H7 (cell line): ENCODE measurements at places on chromosomes 7 and 10. TPM values are rescaled to one million over a fixed set of nuclear protein-coding genes. Genes with fewer than 3 reads are reported as not detected.

- DNase-seq = no peak
These were observed 398.6 kb downstream of the GPAM start for GRCh38 chr10:111784946-111785465.

DNA sequence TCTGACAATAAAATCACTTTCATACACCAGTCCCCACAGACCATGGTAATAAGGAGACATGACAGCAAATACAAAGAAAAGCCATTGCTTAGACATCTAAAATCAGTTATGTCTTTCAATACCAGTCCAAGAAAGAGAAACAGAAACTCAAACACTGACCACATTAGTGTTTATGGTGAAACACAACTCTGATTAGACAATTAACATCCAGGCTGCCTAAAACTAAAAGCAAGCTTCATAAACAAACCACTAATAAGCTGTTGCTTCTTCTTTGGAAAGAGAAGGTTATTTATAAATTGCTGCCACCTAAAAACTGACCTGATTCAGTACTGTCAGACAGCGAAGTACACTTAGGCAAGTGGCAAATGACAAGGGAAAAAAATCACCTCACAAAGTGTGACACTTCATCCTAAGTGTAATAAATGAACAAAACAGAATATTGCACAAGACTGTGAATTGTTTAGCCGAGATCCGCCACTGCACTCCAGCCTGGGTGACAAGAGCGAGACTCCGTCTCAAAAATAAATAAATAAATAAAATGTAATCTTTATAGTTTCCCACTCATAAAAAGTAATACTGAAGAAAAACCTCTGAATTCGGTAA is 277.4 kb downstream of the PARD3 start:
- DNase-seq = no peak

DNA sequence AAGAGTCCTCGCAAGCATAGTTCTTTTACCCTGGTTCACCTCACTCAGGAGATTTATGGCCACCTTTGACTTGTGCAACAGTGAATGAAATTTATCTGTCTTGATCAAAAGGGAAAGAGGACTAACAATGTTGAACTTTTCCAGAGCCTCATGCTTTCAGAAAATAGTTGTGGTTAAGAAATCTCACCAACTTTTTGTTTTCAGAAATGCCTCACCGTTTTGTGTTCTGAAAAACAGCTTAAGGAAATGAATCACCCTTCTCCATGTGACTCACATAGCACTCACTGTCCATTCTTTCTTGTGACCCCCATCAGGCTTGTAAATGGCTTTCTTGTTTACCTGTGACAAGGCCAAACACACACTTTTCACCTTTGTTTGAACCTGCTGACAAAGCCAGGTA is 148.6 kb upstream of the FAM3C start:
- DNase-seq = no peak

- DNase-seq = no peak
These were observed 10.2 kb upstream of the ADO start for GRCh38 chr10:62794306-62794705.

DNA sequence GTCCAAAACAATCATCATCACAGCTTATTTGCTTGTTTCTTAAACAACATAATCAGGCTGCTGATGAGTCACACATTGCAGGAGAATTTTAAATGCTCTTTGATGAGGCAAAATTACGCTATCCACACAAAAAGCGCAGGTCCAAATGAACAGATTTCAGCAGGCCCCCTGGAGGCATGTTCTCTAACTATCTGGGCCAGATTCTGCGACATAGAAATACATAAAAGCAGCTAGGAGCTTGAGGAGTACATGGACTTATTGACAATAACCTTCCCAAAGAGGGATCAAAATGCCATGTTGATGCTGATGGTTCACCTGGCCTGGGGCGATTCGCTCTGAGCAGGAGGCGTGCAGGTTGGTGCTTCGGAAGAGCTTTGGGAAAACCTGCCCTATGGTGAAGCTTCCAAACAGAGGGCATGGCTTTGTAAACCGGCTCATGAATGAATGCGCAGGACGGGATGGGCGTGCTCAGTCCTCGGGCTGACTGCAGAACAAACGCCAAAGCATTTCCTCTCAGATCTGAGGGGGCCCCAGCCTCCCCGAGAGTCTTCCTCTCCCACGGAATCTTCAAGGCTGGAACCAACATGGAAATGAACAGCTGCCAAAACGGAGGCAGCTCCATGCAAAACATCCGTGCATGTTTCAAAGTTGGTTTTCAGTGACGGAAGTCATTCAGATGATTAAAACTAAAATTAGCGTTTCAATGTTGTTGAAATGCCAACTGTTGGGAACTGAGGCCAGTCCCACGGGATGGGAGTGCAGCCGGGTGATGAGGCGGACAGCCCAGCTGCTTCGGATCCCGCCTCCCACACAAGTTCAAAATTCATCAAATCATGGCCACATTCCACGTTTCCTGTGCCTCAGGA is 179.6 kb downstream of the TCERG1L start:
- DNase-seq = no peak

DNA sequence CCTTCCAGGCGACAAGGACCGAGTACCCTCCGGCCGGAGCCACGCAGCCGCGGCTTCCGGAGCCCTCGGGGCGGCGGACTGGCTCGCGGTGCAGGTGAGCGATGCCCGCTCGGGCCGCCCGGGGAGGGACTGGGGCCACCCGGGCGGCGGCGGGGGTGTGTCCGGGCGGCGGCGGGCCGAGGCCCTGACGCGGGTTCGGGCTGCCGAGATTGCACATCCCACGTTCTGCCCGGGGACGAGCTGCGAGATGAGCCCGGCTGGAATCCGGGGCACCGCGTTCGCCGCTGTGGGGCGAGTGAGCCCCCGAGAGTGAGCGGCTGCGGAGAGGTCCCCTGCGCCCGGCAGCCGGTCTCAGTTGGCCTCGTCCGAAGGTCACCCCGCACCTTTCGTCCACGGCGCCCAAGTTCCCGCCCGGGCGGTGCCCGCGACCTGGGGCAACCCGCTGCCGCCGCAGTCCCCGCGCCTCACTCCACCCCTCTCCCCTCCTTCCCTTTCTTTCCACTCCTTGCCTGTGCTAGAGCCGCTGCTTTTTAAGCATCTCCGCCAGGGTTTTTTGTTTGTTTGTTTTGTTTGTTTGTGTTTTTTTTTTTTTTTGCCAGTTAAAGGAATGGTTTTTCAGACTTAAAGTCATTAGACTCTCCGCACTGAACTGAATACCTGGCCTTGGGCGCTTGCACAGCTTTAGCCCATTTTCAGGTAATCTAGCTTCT is 515 bp downstream of the RALA start:
- DNase-seq = peak; percentile 76

- no peak for DNase-seq
These were observed 2.7 kb upstream of the CLEC5A start for GRCh38 chr7:141949451-141949850.

- no peak for DNase-seq
These were observed 7.4 kb upstream of the SAMD8 start for GRCh38 chr10:75103881-75104686.

DNA sequence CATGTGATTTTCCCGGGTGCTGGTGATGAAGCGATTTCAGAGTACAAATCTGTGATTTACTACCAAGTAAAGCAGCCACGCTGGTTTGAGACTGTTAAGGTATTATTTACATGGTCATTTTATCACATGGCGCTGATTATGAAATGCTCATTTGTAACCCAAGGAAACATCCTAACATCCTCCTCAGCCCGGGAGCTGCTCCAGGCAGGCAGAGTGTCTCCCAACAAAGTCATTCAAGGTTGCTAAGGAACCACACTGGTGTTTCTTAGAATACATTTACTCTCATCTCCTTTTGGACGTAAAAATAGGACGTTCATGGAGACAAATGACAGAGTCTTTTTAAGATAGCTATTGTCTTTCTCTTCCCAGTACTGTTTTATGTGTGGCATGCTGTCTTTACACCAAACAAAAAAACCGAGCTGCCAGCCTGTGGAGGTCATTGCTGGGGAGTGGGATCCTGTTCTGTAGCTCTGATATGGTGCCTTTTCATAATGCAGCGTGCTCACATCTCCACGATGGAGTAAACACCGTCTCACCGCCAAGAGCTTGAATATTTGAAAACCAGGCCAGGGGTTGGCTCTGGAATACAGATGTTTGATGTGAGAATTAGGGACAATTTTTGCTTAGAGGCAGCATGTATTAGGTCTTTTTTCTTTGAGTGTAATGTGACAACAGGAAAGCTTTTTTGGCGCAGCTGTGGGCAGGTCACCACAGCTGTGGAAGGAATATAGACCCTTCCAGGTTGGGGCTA is 119.6 kb downstream of the DOCK1 start:
- no peak for DNase-seq

- DNase-seq = no peak
These were observed 109.6 kb upstream of the SP4 start for GRCh38 chr7:21317966-21318915.

DNA sequence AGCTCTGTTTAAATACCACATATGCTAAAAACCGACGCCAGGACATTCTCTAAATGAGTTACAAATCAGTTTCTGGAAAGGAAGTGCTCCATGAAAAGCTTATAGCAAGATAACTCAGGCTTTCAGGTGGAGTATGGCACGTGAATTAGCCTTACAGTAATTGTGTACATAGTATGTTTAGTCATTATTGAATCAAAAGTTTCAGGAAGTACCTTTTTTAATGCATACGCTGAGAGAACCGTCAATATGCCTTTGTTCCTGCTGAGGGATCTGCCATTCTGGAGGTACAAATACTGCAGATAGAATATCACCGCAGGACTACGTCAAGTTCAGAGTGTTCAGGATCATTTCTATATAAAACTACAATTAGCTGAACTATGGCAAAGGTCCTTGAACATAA is 45.7 kb downstream of the ANKMY2 start:
- no peak for DNase-seq

- no peak for DNase-seq
These were observed 34.6 kb downstream of the AMZ1 start for GRCh38 chr7:2722591-2722990.

DNA sequence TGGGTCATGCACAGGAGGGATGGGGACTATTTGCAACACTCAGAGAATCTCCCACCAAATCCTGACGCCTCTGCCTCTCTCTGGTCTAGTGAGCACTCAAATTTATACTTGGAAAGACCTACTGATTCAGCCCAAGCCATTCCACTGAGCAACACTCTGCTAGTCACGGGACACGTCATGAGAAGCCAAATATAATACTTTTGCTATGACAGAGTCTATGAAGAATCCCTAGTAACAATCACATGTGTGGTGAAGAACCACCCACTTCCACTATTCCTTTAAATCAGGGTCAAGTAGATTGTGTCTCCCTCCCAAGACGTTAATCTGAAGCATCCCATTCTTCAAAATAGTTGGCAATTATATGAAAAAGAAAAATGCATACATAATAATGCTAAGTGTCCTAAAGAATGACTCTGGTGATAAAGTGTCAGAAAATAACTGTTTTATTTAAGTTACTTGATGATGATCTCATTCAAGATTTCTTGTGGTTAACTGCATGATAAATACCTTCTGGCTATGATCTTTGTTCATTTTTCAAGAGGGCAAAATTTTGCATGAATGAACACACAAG is 28.5 kb downstream of the CHCHD3 start:
- DNase-seq = no peak

DNA sequence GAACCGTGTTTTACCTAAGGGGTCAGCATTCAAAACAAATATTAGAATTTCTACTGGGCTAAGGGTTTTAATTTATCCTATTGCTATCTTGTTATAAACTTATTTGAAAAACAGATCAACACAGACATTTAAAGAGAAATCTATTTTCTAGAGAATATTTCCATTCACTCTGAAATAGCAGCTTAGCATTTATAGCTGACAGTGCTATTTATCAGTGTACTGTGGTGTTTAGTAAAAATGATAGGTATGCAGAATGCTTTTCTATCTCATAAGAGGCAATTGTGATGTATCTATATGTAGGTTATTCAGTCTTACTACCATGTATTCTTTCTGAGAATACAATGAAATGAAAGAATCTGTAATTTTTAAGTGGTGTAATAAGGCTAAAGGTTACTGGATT is 1077.4 kb downstream of the REEP3 start:
- no peak for DNase-seq

DNA sequence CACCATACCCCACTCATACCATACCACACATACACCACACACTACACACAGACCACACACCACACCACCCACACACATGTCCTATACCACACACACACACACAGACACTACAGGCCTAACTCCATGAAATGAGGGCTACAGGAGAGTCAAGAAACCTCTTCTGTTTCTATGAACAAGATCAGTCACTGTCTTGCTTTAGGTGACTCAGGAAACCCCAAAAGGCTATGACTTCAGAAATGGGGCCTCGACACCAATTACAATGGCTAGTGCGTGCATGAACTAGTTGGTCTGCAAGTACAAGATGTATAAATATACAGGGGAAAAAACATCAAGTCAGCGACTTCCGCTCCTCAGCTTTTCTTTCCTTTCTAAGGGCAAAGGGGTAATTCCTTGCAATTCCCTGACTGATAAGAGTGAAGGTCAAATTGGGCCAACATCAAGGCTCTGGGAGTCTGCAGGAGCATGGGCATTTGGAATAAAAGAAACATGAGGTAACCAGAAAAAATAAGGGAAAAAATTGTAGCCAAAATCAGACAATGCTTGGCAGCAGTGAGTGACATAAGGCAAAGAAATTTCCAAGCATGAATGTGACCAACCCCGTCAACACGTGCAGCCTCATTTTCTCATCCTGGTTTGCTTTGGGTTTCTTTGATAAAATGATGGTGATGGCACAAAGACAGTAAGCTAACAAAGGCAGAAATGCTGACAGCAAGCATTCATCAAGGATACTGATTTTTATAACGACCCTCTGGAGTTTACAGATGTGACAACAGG is 1.5 kb downstream of the PKD1L1 start:
- no peak for DNase-seq

DNA sequence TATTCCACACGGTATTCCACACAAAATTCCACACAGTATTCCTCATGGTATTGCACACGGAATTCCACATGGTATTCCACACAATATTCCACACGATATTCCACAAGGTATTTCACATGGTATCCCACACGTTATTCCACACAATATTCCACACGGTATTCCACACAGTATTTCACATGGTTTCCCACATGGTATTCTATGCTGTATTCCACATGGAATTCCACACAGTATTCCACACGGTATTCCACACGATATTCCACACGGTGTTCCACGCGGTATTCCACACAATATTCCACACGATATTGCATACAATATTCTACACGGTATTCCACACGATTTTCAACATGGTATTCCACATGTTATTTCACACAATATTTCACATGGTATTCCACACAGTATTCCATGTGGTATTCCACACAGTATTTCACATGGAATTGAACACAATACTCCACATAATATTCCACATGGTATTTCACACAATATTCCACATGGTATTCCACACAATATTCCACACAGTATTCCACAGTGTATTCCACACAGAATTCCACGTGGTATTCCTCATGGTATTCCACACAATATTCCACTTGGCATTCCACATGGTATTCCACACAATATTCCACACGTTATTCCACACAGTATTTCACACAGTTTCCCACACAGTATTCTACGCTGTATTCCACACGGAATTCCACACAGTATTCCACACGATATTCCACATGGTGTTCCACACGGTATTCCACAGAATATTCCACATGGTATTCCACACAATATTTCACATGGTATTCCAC is 136.0 kb upstream of the CHST15 start:
- no peak for DNase-seq

GRCh38 chr10:44769450-44769849 is 141.7 kb upstream of the TMEM72 start:
- DNase-seq = no peak

- DNase-seq = no peak
These were observed 152.5 kb upstream of the TNS3 start for GRCh38 chr7:47734287-47734948.

Gene RNF133
- not detected in 2 replicates for total RNA-seq

Gene LDB3
- total RNA-seq = 0.03 and 0.30 TPM in 2 replicates

Gene STK32C
- 24.9 and 31.4 TPM in 2 replicates for total RNA-seq

Gene HIBADH
- 42.0 and 53.7 TPM in 2 replicates for total RNA-seq
